ENCODE measurements at places on chromosomes 6 and 20.
A peak's percentile ranks its signal among the peaks of the same experiment; 100 is the strongest.

DNA sequence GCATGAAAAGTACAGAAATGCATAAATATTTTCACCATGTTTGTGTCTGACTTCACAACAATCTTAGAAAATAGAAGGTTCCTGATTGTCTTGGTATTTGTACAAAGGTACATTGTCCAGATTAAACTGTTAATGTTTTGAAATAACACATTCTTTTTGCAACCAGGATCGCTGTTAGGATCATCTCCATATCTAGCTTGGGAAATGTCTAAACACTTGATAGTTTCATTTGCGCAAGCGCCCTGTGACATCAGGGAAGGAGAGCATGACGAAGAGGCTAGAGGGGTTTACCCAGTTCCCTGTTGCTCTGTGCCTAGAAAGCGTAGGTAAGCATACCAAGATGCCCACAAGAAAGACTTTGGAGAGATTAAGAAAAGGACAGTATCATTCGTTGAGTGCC is 19.4 kb downstream of the ALDH8A1 start:
- no peaks in the 10 kb centered on the region for H3K36me3 ChIP-seq
- no peak for DNase-seq
- H3K27me3 ChIP-seq = no peaks in the 10 kb centered on the region
- no peaks in the 10 kb centered on the region for H3K4me1 ChIP-seq
- no peak overlapping the region for H3K27ac ChIP-seq

DNA sequence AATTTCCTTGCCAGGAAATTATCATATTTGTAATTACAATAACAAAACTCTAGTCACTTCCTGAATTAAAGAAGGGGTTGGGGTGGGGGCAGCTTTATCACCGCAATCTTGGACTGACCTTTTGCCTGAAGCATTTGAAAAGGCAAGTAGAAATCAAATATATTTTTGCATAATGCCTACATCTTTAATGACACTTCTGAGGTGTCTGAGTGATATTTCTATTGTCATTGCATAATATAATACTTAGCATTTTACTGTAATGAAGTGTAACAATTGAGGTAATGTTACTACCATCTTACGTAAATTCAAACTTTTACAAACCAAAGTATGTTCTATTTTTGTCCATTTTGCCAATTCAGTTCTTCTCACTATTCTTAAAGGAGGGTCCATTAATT is 65.2 kb downstream of the SYNE1 start:
- H3K27me3 ChIP-seq = no peaks in the 10 kb centered on the region
- no peak overlapping the region for H3K27ac ChIP-seq
- no peak for DNase-seq
- H3K36me3 ChIP-seq = no peaks in the 10 kb centered on the region

DNA sequence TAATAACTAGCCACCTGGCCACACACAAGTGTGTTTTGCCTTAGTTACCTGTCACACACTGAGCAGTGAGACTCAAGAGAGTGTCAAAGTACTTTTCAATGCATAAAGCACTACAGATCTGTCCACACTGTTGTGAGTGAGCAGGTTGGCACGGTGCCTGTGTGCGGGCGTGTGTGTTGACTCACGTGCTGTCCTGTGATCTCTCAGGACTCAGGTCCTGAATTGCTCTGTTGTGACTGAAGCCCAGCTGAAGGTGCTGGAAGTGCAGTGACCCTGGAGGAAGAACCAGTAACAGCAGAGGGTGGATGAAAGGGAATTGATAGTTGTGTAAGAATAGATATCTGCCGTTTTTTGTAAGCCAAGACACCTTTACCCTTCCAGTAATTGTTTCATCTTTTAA is 18.3 kb downstream of the SLC16A10 start:
- no peak overlapping the region for H3K4me3 ChIP-seq
- no peaks in the 10 kb centered on the region for H3K4me1 ChIP-seq
- no peak overlapping the region for H3K27ac ChIP-seq
- H3K27me3 ChIP-seq = no peaks in the 10 kb centered on the region

DNA sequence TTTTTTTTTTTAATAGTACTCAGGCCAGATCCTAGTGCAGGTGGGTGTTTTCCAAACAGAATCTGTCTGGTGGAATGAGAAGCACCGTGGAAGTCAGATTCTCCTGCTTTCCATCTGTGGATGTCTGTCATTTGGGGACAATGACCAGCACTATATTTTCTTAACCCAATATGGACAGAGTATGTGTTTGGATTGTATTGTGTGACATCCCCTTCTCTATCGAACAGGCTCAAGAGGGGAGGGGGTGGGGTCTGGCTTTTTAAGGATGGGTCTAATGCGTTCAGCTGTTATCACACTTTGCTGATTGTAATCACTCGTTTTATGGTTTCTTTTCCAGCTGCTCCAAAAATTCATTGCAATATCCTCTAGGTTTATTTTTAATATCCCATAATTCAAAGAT is 197.5 kb upstream of the CEP162 start:
- DNase-seq = no peak
- H3K4me3 ChIP-seq = no peak overlapping the region
- no peaks in the 10 kb centered on the region for H3K27me3 ChIP-seq
- no peaks in the 10 kb centered on the region for H3K36me3 ChIP-seq
- H3K4me1 ChIP-seq = no peaks in the 10 kb centered on the region

GRCh38 chr6:132712366-132712765 is 1.5 kb downstream of the VNN1 start:
- DNase-seq = no peak
- no peak overlapping the region for H3K4me3 ChIP-seq
- no peaks in the 10 kb centered on the region for H3K27me3 ChIP-seq
- no peaks in the 10 kb centered on the region for H3K36me3 ChIP-seq

- no peak for DNase-seq
- H3K27ac ChIP-seq = no peak overlapping the region
- no peaks in the 10 kb centered on the region for H3K4me1 ChIP-seq
- H3K36me3 ChIP-seq = no peaks in the 10 kb centered on the region
- H3K27me3 ChIP-seq = no peaks in the 10 kb centered on the region
These were observed 175.5 kb downstream of the EYA2 start for GRCh38 chr20:47070176-47070575.

DNA sequence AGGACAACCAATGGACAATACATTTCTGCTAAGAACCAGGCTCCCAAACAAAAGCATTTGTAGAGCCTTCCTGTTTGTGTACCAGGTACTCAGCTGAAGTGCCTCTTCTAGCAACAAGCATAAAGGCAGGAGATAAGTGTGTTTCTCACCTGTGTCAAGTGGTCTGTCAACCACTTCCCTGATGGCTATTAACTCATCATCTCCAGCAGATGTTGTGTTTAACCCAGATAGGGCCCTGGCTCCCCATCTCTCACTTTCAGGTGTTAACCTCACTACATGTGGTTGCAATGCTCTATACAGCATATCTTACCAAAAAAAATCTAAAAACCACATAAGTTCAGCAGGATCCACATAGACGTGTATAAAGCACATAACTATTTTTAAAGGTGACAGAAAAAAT is 9.6 kb upstream of the IL17A start:
- H3K36me3 ChIP-seq = no peaks in the 10 kb centered on the region
- no peak overlapping the region for H3K4me3 ChIP-seq
- H3K27me3 ChIP-seq = peaks cover 56% of the 10 kb centered on the region
- DNase-seq = peak; percentile 62

GRCh38 chr6:130020073-130020906 is 1.9 kb downstream of the L3MBTL3 start:
- H3K4me1 ChIP-seq = peaks cover 4% of the 10 kb centered on the region
- H3K27ac ChIP-seq = peak overlapping the region; percentile 80
- no peaks in the 10 kb centered on the region for H3K27me3 ChIP-seq
- peak overlapping the region; percentile 74 for H3K4me3 ChIP-seq
- DNase-seq = peak; percentile 72
- peaks cover 2% of the 10 kb centered on the region for H3K36me3 ChIP-seq

DNA sequence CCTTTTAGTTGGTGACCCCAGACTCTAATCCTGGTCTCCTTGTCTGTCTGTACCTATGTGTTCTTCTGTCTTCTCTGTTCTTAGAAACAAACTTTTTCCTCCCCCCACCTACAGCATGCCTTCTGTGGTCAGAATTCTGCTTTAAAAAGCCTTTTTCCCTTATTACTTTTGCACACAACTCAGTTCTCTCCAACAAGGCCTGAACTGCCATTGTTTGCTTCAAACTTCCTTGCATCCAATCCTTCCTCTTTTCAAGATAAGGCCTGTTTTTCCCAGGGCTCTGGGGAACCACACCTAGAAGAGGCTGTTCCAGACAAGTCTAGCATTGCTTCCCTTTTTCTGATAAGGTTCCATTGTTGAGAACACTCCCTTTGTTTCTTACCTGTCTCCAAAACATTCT is 22.2 kb upstream of the NCOA3 start:
- H3K36me3 ChIP-seq = no peaks in the 10 kb centered on the region
- DNase-seq = no peak
- no peak overlapping the region for H3K27ac ChIP-seq
- no peaks in the 10 kb centered on the region for H3K27me3 ChIP-seq
- no peak overlapping the region for H3K4me3 ChIP-seq

DNA sequence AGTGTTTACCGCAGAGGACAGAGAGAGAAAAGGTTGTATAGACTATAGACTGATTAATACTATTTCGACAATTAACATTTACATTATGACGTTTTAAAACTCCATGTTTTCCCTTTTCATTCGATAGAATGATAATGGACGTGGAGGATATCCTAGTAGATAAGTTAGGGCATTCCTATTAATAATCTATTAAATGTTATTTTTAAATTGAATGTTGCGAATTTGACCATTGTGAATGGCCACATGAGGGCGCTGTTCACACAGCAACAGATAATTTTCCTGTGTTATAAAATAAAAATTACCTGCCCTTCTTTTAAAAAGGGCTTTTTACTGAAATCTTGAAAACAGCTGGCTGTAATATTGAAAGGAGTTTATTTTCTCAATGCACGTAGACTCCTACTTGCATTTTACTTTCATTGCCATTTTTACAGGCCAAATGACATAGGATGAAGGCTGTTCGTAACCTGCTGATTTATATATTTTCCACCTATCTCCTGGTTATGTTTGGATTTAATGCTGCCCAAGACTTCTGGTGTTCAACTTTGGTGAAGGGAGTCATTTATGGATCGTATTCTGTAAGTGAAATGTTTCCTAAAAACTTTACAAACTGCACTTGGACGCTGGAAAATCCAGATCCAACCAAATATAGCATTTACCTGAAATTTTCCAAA is 3.3 kb downstream of the ADGRB3 start:
- H3K27ac ChIP-seq = no peak overlapping the region
- H3K4me1 ChIP-seq = peaks cover 17% of the 10 kb centered on the region
- H3K36me3 ChIP-seq = no peaks in the 10 kb centered on the region
- no peak overlapping the region for H3K4me3 ChIP-seq

- H3K4me3 ChIP-seq = no peak overlapping the region
- H3K36me3 ChIP-seq = no peaks in the 10 kb centered on the region
- H3K4me1 ChIP-seq = no peaks in the 10 kb centered on the region
- H3K27me3 ChIP-seq = no peaks in the 10 kb centered on the region
- no peak for DNase-seq
These were observed 141.5 kb downstream of the C6orf118 start for GRCh38 chr6:165167861-165168260.

GRCh38 chr6:96153775-96154174 is 138.0 kb downstream of the FUT9 start:
- H3K36me3 ChIP-seq = no peaks in the 10 kb centered on the region
- no peak overlapping the region for H3K4me3 ChIP-seq
- H3K27me3 ChIP-seq = no peaks in the 10 kb centered on the region
- no peak for DNase-seq

DNA sequence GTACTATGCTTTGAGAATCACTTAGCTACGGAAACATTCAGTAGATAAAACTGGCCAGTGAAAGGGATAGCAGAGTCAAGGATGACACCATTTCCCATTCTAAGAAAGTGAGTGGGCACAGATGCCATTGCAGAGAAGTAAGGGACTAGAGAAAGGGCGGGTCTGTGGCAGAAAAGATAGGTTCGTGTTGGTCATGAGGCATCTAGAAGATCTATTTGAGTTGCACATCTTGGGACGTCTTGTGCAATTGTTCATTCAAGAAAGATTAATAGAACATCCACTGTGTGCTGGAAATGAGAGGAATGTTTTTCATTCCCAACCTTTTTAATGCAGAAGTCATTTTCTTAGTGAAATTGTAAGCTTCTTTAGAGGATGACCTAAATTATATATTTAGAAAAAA is 161.7 kb downstream of the PLCB1 start:
- H3K27ac ChIP-seq = no peak overlapping the region
- no peaks in the 10 kb centered on the region for H3K27me3 ChIP-seq
- H3K4me1 ChIP-seq = no peaks in the 10 kb centered on the region
- H3K4me3 ChIP-seq = no peak overlapping the region
- no peaks in the 10 kb centered on the region for H3K36me3 ChIP-seq

DNA sequence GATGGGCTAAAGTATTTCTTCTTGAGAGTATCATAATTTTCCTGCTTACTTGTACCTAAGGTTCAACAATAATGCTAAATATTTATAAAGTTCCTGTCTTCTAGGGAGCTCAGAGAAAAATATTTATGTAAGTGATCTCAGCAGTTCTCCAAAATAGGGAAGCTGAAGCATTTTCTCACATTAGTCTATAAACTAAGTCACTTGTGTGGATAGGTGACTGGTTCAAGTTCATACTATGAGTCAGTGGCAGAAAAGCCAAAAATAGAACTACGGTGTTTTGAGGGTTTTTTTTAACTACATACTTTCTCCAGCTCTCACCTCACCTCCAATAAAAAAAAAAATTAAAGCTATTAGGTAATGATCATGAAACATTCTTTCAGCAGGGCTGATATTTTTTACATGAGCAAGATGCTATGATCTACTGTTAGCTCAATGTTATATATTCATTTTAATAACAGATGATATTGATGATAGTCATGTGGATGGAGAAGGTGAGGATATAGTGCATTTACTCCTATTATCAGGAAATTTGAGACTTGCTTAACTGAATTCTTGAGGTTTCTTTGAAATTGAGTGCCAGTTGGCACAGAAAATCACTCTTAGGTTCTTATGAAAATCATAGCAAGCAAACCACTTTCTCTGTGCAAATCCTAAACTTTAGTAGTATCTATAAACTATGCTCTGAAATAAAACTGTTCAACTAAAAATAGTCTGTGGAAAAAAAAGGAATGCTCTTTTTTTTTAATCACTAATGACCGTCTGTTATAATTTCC is 4.1 kb upstream of the MOXD1 start:
- peaks cover 24% of the 10 kb centered on the region for H3K27me3 ChIP-seq
- H3K4me3 ChIP-seq = no peak overlapping the region
- H3K27ac ChIP-seq = no peak overlapping the region
- no peak for DNase-seq

- no peaks in the 10 kb centered on the region for H3K36me3 ChIP-seq
- H3K4me3 ChIP-seq = no peak overlapping the region
- no peak for DNase-seq
- no peaks in the 10 kb centered on the region for H3K27me3 ChIP-seq
These were observed 309.9 kb upstream of the NOX3 start for GRCh38 chr6:155765275-155766194.

DNA sequence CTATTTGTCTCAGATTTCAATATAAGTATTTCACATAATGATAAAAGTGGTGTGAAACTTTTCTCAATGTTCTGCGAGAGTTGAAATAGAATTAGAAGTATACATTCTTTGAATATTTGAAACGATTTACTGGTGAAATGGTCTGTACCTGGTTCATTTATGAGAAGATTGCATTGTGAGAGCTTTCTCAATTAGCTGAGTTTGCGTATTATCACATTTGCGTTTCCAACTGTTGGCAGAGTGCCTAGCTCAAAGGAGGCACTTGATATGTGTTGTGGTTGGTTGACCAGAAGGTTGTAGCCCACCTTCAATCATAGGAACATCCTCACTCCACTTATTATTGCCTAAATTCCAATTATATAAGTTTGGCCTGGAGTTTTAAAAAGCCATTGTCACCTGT is 58.8 kb upstream of the EXOC2 start:
- DNase-seq = no peak
- H3K27ac ChIP-seq = no peak overlapping the region
- H3K36me3 ChIP-seq = no peaks in the 10 kb centered on the region

- H3K27me3 ChIP-seq = no peaks in the 10 kb centered on the region
- H3K27ac ChIP-seq = no peak overlapping the region
- no peak for DNase-seq
- no peaks in the 10 kb centered on the region for H3K4me1 ChIP-seq
These were observed 306.3 kb upstream of the IRAK1BP1 start for GRCh38 chr6:78561015-78561414.

All from natural killer cell (primary cell).